Right renal pelvis (tissue), 4 donors: ENCODE measurements at places on chromosomes 16 and 17.

GRCh38 chr16:57637965-57638364 lies 9.5 kb downstream of the ADGRG1 start:
- no peak for DNase-seq

DNA sequence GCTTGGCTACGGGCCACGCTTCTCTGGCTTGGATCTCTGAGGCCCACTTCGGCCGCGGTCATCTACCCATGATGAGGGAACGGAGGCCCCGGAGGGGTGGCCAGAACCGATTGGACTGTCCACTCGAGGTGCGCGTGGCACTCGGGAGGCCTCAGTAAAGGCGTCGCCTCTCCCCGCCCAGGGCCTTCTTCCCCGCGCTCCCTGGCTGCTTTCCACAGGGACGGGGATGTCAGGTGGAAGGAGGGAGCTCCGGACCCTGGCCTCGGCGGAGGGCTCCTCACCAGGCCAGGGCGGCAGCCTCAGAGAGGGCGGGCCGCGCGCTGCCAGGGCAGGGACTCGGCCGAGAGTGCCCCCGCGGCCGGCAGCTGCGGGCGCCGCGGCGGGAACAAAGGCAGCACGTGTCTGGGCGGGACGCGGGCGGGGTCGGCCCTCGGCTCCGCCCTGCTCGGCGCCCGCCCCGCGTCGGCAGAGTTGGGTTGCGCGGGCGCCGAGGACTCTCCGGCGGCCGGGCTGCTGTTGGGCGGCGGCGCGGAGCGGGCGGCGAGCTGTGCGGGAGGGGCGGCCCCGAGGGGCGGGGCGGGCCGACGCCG lies 587 bp upstream of the CDK5R1 start:
- DNase-seq = peak; percentile 65

GRCh38 chr17:43814026-43814425 lies 18.9 kb downstream of the MPP3 start:
- no peak for DNase-seq

DNA sequence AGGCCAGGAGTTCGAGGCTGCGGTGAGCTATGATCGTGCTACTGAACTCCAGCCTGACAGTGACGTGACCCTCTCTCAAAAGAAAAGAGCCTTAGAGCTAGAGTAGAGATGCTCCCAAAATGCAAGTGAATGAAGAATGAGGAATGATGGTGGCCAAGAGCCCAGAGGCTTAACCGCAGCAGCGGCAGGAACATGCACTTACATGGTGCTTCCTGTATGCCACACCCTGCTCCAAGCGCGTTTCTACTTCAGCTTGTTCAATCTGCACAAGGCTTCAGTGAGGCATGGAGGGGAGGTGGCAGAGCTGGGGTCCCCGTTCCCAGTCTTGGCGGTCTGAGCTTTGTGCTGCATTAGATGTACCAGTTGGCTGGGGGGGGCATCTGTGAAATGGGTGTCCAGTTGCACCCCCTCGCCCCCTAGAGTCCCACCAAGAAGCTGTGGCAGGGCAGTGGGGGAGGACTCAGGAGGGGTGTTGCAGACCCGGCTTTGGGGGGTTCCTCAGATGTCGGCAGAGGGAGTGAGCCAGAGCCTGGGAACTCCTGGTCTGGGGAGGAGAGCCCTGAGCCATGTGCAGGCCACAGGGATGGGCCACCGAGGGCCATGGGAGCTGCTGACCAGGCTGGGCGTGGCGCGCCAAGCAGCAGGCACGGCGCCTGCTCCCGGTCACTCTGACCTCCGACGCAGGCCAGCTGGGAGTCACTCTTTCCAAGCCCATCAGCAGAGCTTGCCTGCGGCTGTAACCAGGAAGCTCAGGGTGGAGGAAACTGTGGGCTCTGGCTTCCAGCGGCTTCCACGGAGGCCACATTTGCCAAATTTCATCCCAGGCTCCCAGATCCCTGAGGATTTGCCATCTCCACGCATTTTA lies 260.1 kb downstream of the PARN start:
- no peak for DNase-seq

GRCh38 chr16:27199736-27200135 lies 3.6 kb upstream of the KDM8 start:
- no peak for DNase-seq

- no peak for DNase-seq
These were observed 28.1 kb downstream of the HSBP1 start for GRCh38 chr16:83835586-83836566.

GRCh38 chr17:50430821-50431618 lies 5.0 kb downstream of the ACSF2 start:
- DNase-seq = no peak

DNA sequence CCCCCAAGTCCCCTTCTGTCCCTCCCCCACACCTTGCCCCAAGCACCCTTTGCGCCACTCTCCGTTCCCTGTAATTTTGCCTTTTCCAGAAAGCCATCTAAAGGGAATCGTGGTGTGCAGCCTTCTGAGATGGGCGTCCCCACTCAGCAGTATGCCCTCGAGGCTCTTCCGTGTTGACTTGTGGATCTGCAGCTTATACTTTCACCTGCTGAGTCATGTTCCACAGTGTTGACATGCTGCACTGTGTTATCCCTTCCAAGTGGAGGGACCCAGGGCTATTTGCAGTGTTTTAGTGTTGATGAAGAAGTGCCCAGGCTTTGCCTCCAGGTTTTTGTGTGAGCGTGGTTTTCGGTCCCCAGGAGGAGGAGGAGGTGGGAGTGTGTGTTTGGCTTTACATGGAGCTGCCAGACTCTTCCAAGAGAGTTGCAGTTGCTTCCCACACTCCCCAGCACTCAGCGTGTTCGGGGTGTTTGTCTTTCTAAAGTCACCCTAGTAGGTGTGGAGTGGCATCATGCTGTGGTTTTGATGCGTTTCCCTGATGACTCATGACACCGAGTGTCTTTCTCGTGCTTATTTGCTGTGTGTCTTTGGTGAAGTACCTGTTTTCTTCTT lies 32.1 kb upstream of the JPT2 start:
- DNase-seq = no peak

GRCh38 chr17:33534087-33534486 lies 241.0 kb upstream of the ASIC2 start:
- DNase-seq = no peak

DNA sequence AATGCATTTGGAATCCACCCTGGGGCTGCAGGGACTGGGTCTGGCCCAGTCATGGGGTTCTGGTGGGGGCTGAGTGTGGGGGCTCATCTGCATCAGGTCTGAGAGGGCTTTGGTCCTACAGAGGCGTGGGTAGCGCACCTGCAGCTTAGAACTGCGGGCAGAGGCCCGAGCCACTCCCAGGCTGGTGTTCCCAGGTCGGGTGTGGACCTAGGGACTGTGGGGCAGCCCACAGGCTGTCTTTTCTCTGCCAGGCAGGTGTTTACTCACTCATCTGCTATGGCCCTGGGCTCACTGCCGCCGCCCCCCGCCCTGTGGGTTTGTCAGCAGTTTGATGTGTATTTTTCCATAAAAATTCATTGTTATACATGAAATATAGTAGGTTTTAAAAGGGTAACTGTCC lies 27.0 kb upstream of the DOC2B start:
- DNase-seq = no peak

- DNase-seq = no peak
These were observed 1554.6 kb downstream of the CDH8 start for GRCh38 chr16:60481591-60481990.

GRCh38 chr16:12320298-12320706 lies 343.8 kb downstream of the SNX29 start:
- DNase-seq = no peak

DNA sequence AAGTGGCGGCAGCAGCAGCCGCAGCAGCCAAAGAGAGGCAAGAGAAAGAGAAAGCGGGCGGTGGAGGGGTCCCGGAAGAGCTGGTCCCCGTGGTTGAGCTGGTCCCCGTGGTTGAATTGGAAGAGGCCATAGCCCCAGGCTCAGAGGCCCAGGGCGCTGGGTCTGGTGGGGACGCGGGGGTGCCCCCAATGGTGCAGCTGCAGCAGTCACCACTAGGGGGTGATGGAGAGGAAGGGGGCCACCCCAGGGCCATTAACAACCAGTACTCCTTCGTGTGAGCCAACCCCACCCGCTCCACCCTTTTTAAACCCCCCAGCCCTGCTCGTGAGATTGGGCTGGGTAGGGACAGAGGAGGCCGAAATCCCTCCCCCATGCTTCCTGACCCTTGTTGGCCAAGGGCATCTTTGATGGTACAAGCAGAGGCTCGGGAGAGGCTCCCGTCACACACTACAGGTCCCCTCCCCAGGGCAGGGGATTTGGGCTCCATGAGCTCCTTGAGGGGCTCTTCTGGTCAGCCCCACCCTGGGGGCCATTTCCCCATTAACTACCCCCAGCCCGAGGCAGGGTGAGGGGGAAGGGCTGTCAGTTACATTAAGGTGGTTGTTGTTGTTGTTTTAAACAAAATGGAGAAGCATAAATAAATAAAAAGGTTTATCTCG lies 4.6 kb upstream of the ATP2A1 start:
- no peak for DNase-seq

- DNase-seq = no peak
These were observed 5.8 kb upstream of the FASN start for GRCh38 chr17:82103553-82104451.

DNA sequence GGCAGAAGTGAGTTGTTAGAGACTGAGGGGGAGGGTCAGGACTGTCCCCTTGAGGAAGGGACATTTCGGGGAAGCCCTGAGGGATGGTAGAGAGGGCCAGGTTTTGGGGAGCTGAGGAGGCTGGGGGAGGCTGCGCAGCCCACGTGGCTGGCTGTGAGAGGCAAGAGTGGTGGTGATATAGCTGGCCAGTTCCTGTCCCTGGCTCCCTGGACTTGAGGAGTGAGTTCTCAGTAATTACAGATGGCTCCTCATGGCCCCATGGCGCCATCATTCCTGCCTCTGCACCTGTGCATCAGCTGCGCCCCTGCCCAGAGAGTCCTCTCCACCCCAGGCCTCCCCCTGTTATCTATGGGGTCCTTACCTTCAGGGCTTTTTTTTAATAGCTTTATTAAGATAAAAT lies 30.3 kb downstream of the MPRIP start:
- DNase-seq = no peak

- DNase-seq = no peak
These were observed 20.9 kb downstream of the CCDC182 start for GRCh38 chr17:57724026-57724728.

GRCh38 chr16:66950437-66950836 lies 10.6 kb upstream of the CES3 start:
- no peak for DNase-seq

DNA sequence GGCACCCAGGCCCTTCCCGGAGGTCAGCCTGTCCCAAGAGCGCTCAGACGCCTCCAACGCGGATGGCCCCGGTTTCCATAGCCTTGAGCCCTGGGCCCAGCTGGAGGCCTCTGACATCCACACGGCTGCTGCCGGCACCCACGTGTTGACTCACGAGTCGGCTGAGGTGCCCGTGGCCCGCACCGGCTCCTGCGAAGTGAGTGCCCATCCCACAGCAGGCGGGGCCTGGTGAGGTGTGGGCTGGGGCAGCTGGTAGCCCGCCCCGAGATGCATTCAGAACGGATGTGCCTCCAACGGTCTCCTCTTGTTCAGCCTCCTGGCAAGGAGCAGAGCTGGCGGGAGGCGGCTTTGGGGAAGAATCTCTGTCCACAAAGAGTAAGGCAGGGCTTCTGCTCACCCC lies 2.7 kb downstream of the WDR90 start:
- no peak for DNase-seq

DNA sequence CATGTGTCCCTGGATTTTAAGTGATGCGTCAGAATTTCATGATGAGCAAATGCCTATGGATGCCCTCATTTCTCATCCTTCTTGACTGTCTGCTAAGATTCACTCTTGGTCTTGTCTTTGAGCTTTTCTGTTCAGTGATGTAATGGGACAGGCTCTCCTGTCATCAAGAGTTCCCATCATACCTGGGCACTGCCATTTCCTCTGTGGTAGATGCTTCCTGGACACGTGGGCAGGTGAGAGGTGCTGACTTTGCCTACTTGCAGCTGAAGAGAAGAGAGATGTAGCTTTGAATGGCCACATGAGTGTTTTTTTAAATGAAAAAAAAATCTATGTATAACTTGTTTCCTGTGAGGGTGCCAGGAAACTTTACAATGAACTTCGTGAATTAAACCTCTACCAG lies 557.7 kb downstream of the MAF start:
- DNase-seq = no peak

DNA sequence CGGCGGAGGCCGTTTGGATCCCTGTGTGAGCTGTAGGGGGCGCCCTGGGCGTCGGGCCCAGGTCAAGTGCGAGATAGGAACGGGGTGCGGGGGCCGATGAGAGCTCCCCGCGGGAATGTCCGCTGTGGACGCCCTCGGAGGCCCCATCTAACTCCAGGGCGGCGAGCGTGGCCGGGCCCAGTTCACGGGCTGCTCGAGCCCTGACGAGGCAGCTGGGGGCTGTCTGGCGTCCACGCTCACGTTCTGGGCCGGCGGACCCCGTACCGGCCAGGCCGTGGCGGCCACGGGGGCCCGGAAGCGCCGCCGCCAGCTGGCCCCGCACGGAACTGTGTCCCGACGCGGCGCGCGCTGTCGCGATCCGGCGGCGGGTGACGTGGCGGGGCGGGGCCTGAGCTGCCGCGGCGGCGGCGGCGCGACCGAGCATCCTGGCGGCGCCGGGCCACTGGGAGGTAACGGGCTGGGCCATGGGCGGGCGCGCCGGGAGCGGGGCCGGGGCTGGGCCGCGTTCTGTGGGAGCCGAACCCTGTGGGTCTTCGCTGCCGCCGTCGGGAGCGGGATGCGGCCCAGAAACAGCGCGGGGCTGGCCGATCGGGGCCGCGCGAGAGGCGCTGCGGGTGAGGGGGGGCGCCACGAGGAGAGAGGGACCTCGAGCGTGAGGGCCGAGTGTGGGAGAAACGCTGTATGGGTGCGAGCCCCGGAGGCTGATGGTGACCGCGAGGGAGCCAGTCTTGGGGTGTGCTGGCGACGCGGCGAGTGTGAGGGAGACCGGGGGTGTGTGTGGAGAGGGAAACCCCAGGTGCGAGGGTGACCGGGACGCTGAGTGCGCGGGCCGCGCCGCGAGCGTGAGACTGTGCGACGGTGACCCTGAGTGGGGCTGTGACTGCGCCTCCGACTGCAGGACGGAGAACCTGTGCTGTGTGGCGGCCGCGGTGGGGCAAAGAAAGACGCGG lies at the start of gene SLC7A6:
SLC7A6 (plus strand) TSS at position 399 of the 950 bp plus-strand sequence. CDS start 10,201 bp downstream, outside the sequence.
- DNase-seq = no peak

DNA sequence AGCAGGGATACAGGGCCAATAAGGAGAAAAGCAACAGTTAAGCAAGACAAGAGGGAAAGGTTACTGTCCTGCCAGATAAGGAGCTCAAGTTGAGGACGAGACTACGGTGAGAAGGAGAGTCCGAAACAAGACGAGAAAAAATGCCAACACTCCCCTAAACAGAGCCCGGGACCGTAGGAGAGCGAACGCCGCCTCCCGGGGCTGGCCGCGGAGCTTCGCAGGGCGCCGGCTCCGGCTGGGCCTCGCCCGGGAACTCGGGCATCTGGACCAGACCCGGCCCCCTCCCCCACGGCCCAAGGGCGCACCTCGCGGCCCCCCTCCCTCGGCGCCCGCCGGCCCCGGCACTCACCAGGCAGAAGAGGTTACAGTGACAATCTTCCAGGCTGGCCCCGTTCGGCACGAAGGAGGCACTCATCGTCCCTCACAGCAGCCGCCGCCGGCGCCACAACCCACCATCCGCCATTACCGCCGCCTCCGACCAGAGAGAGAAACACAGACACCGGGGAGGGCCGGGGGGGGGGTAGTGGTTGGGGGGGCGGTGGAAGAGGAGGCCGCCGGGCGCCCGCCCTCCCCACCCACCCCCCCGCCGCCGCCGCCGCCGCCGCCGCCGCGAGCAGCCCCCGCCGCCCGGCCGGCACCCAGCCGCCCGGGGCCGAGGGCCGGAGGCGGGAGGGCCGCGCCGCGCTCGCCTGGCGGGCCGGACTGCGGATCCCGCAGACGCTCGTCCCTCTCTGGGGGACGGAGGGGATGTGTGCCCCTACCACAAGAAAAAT lies at the start of gene MED13:
MED13 (minus strand) TSS at position 488 of the 773 bp plus-strand sequence; CDS start at position 415, 73 bp downstream.
- DNase-seq = no peak
